ENCODE measurements at places on chromosomes 5 and 9.

DNA sequence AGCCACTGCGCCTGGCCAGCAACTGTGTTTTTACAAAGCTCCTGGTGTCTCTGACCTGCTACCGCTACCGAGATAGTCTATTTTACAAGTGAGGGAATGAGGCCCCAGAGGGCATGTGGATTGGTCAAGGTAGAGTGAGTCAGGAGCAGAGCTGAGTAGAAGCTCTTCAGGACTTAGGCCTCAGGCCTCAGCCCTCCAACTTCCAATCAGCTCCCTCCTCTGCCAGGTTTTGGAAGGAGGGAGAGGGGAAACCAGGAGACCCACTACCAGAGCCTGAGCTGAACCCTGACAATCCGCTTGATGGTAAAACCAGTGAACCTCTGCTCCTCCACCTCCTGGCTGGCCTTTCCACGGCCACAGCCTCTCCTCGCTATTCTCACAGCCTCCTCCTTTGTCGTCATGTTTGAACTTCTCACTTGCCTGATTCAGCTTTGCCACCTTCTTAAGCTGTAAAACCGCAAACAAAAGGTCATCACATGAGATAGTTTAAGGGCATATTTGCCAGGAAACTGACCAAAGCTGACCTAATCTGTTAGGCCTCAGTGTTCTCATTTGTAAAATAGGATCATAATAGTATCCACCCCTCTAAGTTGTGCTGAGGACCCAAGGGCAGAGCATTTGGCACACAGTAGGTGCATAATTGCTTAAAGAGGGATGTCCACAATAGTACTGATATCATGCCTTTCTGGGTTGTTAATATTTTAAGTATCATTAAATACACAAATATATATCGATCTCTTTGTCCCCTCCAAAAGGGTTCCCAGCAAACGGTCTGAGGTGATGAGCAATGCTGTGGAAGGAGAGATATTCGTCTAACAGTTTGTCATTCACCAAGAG lies 1.7 kb downstream of the TRAF1 start:
- DNase-seq: no peak

- peak; percentile 49 for DNase-seq
Measured at GRCh38 chr9:116860509-116861120, 173.5 kb downstream of the TRIM32 start.

GRCh38 chr9:108967916-108968315 lies 33.7 kb downstream of the ABITRAM start:
- DNase-seq: no peak

DNA sequence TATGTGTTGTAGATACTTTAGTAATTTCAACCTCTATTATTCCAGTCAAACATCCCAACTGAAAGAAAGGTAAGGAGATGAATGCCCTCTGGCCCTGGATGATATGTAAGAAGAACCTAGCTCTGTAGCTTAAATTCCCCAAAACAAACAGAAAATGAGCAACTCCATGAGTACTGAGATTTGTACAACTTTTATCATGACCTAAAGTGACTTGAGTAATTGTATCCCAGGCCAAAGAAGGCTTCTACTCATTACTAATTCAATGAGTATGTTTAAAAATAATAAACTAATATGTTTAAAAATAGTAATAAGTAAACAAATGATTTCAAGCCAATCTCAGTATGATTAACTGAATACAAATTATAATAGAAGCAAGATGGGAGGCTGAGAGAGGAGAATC lies 414.0 kb upstream of the ACTBL2 start:
- DNase-seq: no peak

- no peak for DNase-seq
Measured at GRCh38 chr5:133253070-133253469, 201.3 kb downstream of the HSPA4 start.

DNA sequence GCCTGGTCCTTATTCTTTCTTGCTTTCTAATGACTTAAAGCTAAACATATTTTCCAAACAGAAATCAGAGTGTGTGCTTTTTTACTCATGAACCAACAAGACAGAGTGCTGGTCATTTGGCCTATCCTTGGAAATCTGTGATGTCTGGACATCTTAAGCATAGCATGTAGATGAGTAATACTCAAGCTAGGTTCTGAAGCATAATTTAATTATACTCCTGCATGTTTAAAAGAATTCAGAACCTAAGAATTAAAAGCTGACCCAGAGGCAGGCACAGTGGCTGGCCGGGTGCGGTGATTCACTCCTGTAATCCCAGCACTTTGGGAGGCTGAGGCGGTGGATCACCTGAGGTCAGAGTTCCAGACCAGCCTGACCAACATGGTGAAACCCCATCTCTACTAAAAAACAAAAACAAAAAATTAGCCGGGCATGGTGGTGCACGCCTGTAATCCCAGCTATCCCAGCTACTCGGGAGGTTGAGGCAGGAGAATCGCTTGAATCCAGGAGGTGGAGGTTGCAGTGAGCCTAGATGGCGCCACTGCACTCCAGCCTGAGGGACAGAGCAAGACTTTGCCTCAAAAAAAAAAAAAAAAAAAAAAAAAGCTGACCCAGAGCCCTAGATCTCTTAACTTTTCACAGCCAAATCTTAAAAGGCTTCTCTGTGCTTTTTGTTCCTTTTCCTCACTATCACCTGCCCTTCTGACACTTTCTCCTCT lies 16.2 kb upstream of the TJP2 start:
- DNase-seq: no peak

DNA sequence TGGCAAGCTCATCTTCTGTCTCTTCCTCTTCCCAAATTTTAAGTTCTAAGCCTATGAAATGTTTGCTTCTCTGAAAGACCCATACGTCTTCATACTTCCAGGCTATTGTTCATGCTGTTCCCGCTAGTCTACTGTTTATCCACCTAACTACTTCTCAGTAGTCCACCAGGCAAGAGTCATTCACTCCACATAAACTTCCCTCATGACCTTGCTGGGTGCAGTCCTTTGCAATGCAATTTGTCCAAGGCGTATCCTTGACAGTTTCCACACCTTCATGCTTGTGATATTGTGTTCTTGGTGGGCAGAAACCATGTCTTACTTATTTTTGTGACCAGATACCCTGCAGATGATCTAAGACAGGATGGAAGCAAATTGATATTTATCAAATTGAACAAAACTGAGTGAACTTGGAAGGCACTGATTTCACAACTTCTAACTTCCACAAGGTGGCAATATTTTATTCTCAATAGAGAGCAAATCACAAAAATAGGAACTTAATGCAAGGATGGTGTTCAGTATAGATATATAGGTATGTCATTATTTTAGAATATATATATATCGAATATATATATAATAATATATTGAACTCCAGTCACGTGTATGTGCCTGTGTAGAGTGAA lies 30.3 kb downstream of the TYRP1 start:
- DNase-seq: no peak

GRCh38 chr5:153122403-153122802 lies 368.1 kb upstream of the GRIA1 start:
- peak; percentile 92 for DNase-seq

- DNase-seq: no peak
Measured at GRCh38 chr5:61538722-61539501, 206.9 kb downstream of the ZSWIM6 start.

GRCh38 chr5:93608855-93609254 lies 25.8 kb downstream of the NR2F1 start:
- DNase-seq: no peak

- DNase-seq: no peak
Measured at GRCh38 chr9:27212191-27212590, 84.8 kb downstream of the EQTN start.

DNA sequence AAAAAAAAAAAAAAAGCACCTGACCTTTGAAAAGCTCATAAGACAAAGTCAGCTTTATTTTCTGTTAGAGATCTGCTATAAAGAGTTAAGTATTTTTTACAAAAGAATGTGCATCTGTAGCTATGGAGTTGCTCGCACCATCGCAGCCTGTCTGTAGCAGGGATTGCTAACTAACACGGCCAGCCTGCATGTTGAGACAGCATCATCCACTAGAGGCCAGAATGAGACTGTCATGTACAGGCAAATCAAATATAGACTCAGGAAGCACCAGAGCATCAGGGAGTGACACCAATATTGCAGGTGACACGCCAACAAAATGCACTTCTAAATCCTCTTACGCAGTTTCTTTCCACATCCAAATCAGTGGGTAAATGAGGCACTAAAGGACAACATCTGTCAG lies 136.3 kb upstream of the RASEF start:
- peak; percentile 45 for DNase-seq

- no peak for DNase-seq
Measured at GRCh38 chr9:117543089-117543488, 128.2 kb upstream of the ASTN2 start.

GRCh38 chr9:124882231-124882630 lies 20.3 kb downstream of the ARPC5L start:
- no peak for DNase-seq

DNA sequence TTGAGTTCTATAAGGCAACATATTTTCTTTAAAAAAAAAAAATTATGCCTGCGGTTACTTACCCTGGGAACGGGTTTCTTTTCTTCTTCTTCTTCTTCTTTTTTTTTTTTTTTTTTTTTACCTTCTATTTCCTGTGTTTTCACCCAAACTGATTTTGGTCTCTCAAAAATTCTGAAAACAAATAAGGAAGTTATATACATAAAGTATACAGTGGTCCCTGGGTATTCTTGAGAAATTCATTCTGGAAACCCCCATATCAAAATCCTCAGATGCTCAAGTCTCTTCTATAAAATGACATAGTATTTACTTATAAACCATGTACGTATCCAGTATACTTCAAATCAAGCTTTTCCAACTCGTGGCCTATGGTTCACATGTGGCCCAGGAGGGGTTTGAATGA lies 326.7 kb downstream of the MAT2B start:
- no peak for DNase-seq

GRCh38 chr5:74822288-74822687 lies 43.9 kb downstream of the FAM169A start:
- DNase-seq: no peak

DNA sequence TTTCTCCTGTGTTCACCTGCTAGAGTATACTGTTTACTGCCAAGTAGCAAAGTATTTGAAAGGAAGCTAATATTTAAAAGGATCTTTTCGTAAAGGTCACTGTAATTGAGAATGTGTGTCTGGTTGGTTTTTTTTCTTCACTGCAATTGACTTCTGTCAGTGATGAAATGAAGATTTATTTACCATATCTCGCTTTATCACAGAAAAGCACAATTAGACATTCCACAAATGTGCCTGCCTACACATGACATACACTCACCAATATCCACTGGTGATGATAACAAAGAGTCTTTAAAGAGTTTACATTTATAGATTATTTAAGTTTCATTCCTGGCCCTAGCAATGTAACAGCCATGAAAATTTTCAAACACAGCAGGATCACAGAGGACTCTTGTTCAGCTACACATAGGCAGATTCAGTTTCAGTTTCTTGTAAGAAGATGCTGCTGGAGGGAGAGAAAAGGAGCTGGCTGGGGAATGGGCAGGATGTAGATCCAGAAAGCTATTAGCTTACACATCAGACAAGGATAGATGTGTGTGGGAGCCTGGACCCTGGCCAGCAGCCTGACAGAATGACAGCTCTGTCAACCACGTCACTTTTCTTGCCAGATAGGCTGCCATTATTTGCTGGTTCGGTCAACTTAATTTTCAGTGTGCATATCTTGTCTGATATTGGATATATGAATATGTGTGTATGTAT lies 104.0 kb downstream of the GDNF start:
- DNase-seq: no peak

DNA sequence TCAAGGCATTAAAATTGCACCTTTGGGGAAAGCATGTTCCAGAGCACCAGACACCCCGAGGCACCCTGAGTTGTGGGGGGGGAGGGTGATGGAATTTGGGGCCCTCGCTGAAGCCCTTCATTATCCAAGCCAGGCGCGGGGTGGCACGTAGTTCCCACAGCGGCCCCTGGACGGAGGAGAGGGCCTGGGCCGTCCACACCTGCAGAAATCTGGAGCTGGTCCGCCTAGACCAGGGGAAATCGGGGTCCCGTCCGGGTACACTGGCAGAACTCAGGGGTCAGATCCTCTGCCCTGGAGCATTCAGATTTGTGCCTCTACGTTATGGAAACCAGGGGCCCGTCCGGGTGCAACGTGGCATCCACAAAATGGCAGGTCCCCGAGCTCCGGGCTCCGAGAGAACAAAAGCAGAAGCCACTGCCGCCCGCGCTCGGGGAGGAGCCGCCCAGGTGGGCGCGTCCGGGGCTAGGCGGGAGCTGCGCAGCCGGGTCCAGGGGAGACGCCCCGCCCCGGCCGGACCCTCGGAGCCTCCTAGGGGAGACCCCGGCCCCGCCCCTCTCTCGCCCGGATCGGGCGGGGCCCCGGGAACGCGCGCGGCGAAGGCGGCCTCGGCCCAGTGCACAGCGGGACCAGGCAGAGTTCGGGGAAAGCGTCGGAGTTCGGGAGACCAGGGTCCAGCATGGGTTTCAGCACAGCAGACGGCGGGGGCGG lies at the start of gene PLEKHG4B:
Gene PLEKHG4B, plus strand, starts transcription at position 613 of the 708 bp plus-strand sequence. Its CDS starts 64 bp downstream, at position 677.
- peak; percentile 96 for DNase-seq

- no peak for DNase-seq
Measured at GRCh38 chr5:138408023-138408422, 30.8 kb upstream of the REEP2 start.
